ENCODE measurements at places on chromosomes 7 and 10.

DNA sequence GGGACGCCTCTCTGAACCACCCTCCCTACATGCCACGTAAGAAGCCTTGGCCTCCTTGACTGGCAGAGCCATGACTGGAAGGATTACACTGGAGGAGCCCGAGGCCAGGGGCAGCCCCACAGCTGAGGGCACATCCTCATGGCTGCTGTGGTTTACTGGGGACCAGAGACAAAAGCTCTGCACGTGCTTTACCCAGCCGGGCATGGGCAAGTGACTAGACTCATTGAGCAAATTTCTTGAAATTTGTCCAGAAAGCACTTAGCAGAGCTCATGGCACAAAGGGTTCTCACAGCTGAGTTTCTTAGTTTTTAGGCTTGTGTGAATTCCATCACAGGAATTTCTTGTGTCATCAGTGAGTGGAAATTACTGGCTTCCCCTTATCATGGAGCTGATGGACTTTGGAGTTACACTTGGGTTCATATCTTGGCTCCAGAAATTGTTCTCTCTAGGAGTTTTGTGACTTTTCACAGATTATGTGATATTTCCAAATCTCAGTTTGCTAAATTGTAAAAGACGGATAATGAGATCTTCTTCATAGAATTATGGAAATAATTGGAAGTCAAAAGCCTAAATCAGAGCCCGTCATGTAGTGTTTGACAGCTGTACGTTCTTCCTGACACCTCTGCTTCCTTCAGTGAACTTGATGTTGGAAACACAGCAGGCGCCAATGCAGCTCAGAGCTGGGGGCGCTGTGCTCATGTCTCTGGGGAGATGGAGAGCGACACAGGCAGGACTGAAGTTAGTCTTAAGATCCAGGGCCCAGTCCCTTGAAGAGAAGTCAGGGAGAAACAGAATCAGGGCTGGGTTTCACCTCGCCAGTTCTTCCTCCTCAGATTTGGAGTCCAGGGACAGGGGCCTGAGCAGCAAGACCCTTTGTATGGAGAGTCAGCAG, 47.7 kb upstream of the MGAM2 start:
- DNase-seq = no peak

GRCh38 chr7:106460792-106461254, 176.0 kb upstream of the NAMPT start:
- DNase-seq = peak; percentile 81

GRCh38 chr7:71408271-71408670, 276.3 kb downstream of the GALNT17 start:
- peak; percentile 36 for DNase-seq

- DNase-seq = peak; percentile 66
Observed at GRCh38 chr10:93299195-93299594, 182.9 kb downstream of the MYOF start.

- DNase-seq = peak; percentile 73
Observed at GRCh38 chr10:110226926-110227641, 19.7 kb downstream of the MXI1 start.

DNA sequence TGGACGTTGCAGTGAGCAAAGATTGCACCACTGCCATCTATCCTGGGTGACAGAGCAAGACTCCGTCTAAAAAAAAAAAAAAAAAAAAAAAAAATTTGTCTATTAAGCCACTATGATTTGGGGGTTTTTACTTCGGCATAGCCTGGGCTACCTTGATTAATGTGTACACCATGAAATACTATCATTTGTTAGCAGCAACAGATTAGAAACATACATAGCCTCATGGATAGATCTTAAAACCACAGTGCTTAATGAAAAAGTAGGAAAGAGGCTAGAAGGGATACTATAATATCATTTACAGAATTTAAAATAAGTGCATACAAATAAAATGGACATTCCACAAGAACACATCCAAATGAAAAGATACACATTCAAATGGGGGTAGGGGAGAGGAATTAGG, 77.3 kb upstream of the IL6 start:
- DNase-seq = no peak

DNA sequence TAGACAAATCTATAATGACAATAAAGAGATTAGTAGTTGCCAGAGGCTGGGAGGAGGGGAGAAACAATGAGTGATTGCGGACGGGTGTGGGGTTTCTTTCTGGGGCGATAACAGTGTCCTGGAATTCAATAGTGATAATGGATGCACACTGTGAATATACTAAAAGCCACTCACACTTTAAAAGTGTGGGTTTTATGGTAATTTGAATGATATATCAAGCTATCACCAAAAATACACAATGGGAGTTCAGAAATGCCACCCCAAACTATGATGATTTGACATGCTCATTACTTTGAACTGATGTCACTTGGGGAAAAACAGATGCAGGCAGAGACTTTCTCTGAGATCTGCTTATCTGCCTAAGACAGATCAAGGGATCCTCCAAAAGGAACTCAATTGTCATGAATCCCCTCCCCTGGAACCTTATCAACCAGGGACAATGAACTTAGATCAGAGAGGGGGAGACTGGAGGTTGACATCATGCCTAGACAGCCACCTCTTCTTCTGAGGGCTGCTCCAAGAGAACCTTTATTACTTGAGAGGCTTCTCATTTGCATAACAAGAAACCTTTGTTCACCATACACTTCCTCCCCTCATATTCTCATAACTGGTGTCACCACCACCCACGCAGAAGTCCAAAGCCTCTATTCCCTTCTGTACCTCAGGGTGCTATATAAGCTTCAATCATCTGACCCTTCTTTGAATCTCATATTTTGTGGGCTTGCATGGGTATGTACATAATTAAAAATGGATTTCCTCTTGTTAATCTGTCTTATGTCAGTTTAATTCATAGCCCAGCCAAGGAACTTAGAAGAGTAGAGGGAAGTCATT, 14.8 kb upstream of the ZC3HAV1 start:
- no peak for DNase-seq

DNA sequence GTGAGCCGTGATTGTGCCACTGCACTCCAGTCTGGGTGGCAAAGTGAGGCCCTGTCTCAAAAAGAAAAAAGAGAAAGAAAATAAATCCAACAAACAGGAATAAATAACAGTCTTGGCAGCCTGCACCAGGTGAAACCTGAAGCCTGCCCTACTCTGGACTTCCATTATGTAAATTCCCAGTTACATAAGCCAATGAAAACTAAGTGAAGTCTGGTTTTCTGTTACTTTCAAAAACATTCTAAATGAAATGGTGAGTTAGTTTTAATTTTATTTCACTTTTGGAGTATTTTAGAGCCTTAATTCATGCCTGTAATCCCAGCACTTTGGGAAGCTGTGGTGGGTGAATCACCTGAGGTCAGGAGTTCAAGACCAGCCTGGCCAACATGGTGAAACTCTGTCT, 22.5 kb upstream of the HIBADH start:
- DNase-seq = no peak

GRCh38 chr7:421136-421991, 98.3 kb downstream of the PDGFA start:
- DNase-seq = no peak

DNA sequence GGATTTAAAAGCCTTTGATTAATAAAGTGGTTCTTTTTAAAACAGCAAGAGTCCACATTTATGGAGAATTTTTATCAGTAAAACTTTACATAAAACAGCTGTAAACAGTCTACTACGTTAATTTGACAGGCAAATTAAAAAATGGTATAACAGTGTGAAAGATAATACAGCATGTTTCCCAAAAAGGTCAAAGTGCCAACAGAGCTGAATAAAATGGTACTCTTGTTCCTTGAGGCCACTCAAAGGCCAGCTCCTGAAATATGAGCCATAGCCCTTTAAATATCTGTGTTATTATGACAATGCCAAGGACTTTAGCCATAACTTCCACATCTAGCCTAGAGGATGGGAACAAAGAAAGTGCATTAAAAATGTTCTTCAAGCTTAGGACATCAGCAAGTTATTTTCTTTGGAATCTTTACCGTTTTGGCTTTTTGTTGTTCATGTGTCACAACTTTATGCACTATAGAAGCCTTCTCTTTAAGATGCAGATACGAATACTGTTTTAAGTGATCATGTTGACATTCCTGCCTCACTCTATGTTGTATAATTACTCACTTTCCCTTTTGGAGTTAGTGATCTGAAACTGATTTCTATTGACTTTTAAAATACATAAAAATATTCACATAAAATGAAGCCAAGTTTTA, 165.6 kb downstream of the RNLS start:
- no peak for DNase-seq

DNA sequence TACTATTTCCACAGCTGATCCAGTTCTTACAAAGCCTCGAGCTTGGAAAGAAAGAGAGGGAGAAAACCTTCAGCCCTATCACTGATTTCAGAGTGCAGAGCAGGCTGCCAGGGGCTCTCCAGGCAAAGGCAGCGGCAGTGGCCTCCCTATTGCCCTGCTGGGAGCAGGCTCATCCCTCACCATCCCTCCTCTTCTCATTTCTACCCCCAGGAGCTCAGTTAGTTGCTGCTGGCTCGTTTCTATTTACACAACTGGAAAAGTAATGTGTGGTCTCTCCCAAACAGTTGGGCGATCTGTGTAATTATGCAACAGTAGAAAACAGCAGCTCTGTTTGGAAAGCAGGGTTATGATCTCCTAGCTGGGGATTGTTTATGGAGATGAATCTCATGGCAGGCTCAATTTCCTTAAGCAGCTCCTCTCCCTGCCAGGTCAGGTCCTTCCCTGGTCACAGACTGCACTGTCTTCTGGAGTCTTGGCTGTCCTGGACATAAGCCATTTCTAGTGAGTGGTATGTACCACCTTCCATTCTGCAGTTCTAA, 28.7 kb upstream of the TNS3 start:
- DNase-seq = no peak

- DNase-seq = no peak
Observed at GRCh38 chr10:86596266-86596665, 58.1 kb upstream of the OPN4 start.

DNA sequence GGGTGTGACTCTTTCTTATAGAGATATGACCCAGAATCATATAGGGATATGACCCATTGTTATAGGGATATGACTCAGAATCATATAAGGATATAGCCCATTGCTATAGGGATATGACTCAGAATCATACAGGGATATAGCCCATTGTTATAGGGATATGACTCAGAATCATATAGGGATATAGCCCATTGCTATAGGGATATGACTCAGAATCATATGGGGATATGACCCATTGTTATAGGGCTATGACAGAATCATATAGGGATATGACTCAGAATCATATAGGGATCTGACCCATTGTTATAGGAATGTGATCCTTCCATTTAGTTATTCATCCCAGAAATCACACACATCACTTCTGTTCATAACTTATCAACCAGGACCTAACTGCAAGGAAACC, 312.2 kb upstream of the ADARB2 start:
- no peak for DNase-seq

GRCh38 chr7:130897515-130898419, 163.8 kb upstream of the KLF14 start:
- DNase-seq = peak; percentile 55

DNA sequence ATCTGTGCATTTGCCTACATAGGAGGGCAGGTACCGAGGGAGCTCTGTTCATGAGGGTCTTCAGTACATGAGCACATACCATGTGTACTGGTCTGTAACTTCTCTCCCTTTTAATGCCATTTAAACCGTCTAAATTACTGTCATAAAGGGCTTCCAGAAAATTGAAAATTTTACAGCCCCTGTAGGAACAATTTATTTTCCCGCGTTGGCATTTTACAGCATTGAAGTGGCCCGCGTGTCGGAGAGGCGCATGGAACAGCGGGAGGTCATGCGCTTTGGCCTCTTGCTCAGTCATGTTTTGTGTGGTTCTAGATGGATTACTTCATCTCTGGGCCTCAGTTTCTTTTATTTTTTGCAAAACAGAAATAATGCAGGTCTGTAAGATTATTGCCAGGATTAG, 9.8 kb downstream of the WIPI2 start:
- DNase-seq = no peak

DNA sequence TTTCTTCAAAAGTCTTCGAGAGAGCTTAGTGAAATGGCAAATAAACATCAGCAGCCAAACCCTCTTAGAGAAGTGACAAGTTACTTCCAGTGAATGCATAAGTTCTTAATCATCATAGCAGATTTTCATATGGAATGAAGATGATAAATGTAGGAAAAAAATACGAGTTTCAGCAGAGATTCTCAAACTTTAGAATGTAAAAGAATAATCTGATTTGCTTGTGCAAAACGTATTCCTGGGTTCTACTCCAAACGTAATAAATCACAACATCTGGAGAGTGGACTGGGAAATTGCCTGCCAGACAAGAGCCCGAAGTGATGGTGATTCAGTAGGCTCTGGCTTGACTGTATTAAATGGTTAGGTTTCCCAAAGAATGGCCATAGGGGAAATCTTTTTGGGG, 62.2 kb downstream of the AKR1E2 start:
- no peak for DNase-seq

DNA sequence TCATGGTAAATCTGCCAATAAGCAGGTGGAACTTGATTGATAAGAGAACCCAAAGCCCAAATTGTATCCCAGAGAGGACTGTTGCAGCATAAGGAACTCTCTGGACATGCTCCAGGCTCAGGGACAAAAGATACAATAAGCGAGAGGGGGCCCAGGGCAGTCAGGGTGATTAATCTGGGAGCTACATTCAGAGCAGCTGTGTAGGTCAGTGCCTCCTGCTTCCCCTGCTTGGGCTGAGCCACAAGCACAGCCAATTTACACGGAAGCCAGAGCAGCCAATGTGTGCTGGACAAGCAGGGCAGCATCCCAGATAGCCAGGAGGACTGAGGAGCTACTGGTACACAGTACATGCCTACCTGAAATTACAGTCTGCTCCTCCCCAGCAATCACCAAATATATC, 24.2 kb downstream of the MYPN start:
- DNase-seq = no peak

GRCh38 chr10:103663802-103664201, 170.3 kb downstream of the NEURL1 start:
- DNase-seq = no peak

Measured in islet precursor cell (in vitro differentiated cells).